ENCODE measurements at places on chromosomes 2 and 18.

DNA sequence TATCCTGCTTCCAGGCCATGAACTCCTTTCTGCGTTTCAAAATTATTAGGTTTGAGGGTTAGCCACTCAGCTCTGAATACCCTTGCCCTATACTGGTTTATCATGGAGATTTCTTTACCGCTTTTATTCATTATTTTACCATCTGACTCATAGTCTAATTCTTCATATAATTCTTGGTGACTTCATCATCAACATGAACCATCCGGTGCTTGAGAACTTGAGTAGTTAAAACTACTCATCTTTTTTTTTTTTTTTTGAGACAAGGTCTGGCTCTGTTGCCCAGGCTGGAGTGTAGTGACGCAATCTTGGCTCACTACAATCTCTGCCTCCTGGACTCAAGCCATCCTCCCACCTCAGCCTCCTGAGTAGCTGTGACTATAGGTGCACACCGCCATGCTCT is 94.2 kb upstream of the LHCGR start:
- no peak for DNase-seq

DNA sequence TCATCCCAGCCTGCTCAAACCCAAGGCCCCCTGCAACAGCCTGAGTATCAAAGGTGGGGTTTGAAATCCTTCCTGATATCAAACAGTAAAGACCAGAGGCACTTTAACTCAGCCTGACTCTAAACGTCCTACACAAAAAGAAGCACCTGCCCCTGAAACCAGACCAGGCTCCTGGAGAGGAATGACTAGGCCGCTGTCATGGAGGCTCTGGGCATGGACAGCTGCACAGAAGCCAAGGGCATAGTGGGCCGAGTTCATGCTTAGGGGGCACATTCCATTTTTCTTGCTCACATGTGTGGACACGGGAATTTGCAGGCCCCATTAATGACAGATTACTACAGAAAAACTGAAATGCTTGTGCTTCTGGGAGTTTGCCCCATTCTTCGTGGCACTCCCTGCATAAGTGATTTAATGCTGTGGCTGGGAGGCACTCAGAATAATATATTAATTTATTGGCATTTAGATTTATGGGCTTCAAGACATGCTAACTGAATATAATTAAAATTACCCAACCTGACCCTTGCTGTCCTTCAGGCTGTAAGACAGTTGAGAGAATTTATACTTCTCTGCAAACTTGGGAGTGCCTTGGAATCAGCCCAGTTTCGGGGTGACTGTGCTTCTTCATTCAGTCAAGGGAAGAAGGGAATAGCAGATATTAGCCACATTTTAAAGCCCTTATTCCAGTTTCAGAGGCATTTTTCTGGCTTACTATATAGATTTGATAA is 105.5 kb downstream of the GYPC start:
- DNase-seq: no peak

GRCh38 chr2:162989507-162989906 is 150.9 kb upstream of the KCNH7 start:
- no peak for DNase-seq

GRCh38 chr18:3604498-3605408 is 154.8 kb downstream of the TGIF1 start:
- DNase-seq: no peak

GRCh38 chr18:35524226-35524625 is 26.5 kb upstream of the INO80C start:
- no peak for DNase-seq

DNA sequence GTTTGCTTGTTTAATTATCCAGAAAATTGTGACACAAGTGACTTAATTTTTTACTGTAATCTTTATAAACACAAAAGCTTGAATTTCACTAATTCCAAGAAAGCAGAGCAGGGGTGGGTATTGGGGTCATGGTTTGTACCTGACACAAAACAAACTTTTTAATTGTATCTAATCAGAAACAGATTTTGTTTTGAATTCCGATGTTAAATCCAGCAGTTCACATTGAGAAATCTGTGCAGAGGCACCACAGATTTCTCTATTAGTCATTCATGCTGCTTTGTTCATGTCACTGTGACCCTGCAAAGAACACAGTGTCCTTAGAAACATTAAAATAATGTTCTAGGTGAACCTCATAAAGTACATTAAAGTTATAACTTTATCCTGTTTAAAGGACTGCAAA is 443.4 kb downstream of the NYAP2 start:
- no peak for DNase-seq

DNA sequence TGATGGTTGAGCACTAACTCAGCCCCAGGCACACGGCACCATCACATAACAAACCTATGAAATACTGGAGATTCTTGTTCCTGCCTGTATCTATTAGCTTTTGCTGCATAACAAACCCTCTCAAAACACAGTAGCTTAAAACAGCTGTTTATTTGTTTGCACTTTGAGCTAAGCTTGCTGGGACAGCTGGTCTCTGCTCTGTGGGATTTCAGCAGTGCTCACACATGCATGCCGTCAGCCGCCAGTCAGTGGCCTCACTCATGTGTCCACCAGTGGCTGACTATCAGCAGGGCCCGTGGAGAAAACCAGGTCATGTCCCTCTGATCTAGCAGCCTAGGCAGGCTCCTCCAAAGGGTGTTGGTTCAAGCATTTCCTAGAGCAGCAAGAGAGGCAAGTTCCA is 52.8 kb upstream of the RAB12 start:
- no peak for DNase-seq

DNA sequence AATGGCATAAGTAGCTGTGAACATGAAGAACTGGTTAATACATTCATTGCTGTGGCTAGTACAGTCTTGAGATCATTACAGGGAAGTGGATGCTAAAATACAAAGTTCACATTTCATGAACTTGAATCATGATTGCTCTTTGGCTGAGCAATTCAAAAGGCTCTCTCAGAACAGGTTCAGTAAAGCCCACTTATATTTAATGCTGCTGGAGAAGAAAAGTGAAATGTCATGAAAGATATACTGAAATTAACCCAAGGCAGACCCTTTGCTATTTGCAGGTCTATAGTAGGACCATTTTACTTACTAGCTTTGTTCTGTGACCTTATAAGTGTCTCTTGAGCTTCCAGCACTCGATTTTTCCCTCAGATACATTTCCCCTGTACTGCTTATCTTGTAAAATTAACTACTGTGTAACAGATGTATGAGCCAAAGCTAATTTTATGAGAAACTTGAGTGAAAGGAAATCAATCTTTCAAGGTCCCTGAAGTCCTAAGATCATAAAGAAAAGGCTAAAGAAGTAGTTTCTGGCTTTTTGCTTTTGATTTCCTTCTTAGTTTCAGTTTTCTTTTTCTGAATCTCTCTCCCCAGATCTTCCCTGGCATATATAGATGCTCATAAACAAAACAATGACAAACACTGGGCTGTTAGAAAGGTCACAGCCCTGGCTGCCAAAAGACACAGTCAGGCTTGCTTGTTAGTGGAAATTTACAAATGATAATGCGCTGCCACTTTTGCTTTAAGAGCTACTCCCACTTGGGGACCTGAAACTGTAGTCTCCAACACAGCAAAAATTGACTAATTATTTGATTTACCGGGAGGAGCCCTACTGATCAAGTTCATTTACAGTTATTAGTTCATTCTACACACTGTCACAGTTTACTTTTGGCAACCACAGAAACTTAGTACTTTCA is 132.7 kb upstream of the XPO1 start:
- DNase-seq: no peak

DNA sequence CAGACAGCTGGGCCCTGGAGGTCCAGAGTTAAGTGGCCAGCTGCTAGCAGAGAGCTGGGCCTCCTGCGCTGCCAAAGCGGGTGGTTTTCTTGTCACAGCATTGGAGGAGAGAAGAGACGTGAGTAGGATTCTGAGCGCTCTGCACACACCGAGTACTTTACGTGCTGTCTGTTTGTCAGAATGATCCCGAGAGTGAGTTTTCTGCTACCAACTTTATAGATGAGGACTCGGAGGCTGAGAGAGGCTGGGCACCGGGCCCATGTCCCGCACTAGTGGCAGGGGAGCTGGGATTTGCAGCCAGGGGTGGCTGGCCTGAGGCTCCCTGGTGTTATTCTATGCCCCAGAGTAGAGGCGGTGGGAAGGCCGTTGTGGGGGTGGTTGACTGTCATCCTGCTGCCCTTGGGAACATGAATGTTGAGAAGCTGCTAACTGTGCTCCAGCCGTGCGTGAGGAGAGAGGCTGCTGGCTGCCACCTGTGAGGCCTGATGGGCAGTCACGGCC is 36.3 kb upstream of the MBP start:
- DNase-seq: no peak

- no peak for DNase-seq
Observed at GRCh38 chr2:114011713-114012112, 121.8 kb downstream of the ACTR3 start.

DNA sequence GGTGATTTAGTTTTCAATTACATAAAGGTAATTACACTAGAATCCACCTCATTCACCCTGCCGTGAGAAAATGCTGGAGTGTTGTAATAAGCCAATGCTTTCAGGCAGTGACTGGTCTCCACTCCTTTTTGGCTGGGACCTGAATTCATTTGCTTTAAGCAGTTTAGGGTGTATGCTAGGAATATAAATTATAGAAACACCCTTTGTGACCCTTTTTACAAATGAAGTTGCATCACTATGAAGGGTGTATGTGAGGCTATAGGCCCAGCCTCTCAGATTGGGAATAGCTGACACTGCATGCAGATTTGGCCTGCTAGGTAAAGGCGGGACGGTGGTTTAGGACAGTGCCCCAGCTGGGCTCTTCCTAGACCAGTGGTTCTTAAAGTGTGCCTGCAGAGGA is 50.8 kb upstream of the NFE2L2 start:
- DNase-seq: no peak

DNA sequence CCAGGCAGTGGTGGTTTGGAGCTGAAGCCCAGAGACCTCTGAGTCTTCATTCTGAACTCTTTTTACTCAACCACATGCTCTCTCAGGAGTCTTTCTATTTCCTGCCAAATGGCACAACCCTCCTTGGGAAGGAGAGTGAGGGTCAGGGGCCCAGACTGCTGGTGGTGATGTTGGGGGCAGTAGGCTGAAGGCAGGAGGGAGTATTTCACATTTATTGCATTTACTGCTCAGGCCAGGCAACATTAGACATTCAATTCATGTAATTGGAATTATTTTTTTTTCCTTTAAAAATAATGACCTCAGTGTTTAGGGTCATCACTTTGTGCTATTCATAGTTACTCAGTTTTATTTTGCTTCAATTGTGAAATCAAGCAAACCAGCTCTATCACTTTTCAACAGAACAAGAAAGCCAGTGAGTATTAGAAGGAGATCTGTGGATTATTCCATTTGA is 311.3 kb upstream of the NT5C1B start:
- no peak for DNase-seq

GRCh38 chr2:133711201-133711600 is 142.9 kb upstream of the NCKAP5 start:
- DNase-seq: no peak

DNA sequence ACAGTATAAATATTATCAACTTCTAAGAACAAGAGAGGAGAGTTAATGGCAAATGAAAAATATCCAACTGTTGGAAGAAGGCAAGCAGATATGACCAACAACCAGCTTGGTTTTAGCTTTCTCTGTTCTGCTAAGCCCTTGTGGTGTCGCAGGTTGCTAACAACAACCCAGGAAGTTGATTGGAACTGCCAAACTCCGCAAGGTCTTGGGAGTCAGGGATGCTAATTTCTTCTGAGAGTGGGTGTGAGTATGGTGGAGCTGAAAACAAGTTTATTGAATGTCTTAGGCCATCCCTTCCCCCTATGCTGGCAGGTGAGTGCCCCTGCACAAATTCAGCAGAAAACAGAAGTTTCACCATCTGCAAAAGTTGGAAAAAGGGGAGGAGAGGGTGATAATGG is 17.5 kb downstream of the BZW1 start:
- DNase-seq: no peak

- DNase-seq: no peak
Observed at GRCh38 chr2:49289711-49290110, 135.4 kb upstream of the FSHR start.

DNA sequence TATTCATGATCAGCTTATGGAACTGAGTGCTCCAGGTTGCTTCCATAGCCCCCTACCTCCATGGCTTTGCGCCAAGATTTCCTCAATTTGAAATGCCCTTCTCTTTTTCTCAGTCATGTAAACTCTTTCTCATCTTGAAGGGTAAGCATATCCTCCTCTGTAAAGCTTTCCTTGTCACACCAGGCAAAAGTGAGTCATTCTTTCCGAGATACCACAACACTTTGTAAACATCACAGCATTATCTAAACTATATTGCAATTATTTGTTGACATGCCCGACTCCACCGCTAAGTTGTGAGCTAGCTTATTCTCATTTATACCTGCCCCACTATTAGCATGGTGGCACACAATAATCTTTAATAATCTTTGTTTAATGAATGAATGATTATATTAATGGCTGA is 419.5 kb upstream of the CHST9 start:
- no peak for DNase-seq

- no peak for DNase-seq
Observed at GRCh38 chr2:168770796-168771195, 31.6 kb upstream of the NOSTRIN start.

DNA sequence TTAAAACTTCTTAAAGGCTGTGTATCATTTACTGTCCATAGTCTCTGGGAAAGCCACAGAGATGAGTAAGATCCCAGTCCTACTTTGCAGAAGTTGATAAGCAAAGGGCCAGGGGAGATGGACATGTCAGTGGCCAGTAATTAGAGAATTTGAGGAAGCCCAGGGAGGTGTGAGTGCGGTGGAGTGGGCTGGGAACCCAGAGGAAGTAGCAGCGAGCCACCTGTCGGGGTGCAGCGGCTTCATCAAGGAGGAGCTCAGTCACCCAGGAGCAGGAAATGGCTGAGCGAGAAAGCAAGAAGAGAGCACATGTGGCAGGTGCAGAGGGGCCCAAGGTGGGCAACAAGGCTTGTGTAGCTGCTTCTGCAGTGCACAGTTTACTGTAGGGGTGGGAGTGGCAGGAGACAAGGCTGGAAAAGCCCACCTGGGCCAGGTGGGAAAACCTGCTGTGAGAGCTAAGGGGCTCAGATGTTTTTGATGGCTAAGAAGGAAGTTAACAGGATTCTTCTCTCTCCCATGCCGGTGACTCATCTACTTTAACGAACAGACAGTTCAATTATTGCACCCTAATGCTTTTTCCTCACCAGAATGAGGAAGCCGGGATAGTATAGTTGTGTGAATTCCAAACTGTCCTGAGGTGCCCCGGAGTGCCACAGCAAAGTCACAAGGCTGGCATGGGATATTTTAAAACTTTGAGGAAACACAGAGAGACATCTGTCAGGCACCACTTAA is 34.8 kb upstream of the MGAT5 start:
- no peak for DNase-seq

- DNase-seq: no peak
Observed at GRCh38 chr2:42792583-42793333, at the start of gene HAAO. TSS of gene HAAO (minus strand) at chr2:42792583. CDS start at chr2:42792536, 47 bp downstream.

- no peak for DNase-seq
Observed at GRCh38 chr18:73880387-73880786, 267.2 kb downstream of the FBXO15 start.

GRCh38 chr2:145845207-145845894 is 1325.4 kb upstream of the ZEB2 start:
- no peak for DNase-seq

- no peak for DNase-seq
Observed at GRCh38 chr2:174046172-174046571, 81.0 kb upstream of the SP3 start.

GRCh38 chr2:71419145-71419544 is 34.2 kb upstream of the DYSF start:
- DNase-seq: no peak

GRCh38 chr2:239249048-239249447 is 151.8 kb downstream of the HDAC4 start:
- DNase-seq: no peak

All from stimulated activated CD4-positive, alpha-beta T cell treated with anti-CD3 and anti-CD28 coated beads, TNF-alpha, amount 100 ng/mL, for 24 hours (primary cell).